ENCODE measurements at places on chromosomes 6 and 20.

GRCh38 chr20:2038161-2038560 is 44.3 kb upstream of the PDYN start:
- DNase-seq: no peak

- DNase-seq: no peak
These were observed 71.9 kb downstream of the FAM120B start for GRCh38 chr6:170378502-170378901.

DNA sequence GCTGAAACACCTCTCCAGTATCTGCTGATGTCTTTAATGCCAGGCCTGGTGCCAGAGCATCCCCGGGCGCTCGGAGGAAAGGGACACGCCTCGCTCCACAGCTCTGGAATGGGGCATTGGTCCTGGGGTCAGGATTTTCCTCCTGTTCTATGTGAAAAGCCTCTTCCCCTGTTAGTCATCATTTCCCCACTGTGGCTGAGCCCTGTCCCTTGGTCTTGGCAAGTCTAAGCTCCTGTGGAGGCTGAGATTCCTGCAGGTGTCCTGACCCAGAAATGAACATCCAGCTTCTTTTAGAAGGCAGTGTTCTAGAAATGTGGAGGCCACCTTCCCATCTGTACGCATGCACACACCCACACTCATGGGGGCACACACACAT is 19.4 kb downstream of the SYNDIG1 start:
- DNase-seq: no peak

DNA sequence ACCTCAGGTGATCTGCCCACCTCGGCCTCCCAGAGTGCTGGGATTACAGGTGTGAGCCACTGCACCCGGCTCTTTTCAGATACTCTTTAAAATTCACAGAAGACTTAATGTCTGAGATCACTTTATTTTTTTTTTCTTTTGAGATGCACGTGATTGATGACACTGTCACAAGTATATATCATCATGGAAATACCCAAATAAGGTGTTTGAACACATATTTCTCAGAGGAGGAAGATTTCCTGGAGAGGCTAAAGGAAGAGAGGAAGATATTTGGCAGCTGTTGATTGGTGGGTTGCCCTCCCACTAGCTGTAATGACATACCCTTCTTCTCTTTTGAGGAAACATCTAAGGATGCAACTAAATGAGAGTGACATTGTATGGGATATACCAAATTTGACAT is 225.9 kb upstream of the CITED2 start:
- no peak for DNase-seq

DNA sequence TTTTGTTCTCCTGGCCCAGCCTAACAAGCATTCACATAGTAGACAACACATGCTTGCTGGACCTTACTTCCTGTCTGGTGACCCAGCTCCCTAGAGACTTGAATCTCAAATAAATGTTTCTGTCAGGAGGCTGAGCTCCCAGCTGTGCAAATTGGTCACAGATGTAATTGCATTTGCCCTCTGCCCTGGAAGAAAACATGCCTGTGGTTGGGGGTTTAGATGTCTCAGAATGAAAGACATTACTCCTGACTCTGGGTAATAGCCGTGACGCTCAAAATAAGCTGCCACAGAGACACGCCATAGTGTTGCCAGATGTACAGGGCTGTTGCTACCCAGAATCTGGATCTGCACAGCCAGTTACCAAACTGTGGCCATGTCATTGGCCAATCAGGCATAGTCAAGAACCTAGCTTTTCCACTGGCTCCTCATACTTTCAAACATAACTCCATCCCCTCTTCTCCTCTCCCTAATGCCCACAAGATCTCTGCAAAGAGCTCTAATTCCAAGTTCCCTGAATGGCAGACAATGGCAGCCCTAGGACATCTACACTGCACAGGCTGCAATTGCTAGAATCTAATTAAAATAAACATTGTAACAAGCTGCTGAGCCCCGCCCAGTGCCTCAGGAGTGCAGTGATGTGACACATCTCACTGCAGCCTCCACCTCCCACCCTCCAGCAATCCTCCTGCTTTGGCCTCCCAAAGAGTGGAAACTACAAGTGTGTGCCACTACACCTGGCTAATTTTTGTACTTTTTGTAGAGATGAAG is 32.8 kb upstream of the GMPR start:
- DNase-seq: no peak

- peak; percentile 30 for DNase-seq
These were observed 562.7 kb downstream of the RFPL4B start for GRCh38 chr6:112909781-112910180.

GRCh38 chr6:112153926-112154607 is 66.7 kb downstream of the FAM229B start:
- peak; percentile 44 for DNase-seq

GRCh38 chr6:150857062-150857944 is 8.2 kb upstream of the MTHFD1L start:
- DNase-seq: peak; percentile 82

DNA sequence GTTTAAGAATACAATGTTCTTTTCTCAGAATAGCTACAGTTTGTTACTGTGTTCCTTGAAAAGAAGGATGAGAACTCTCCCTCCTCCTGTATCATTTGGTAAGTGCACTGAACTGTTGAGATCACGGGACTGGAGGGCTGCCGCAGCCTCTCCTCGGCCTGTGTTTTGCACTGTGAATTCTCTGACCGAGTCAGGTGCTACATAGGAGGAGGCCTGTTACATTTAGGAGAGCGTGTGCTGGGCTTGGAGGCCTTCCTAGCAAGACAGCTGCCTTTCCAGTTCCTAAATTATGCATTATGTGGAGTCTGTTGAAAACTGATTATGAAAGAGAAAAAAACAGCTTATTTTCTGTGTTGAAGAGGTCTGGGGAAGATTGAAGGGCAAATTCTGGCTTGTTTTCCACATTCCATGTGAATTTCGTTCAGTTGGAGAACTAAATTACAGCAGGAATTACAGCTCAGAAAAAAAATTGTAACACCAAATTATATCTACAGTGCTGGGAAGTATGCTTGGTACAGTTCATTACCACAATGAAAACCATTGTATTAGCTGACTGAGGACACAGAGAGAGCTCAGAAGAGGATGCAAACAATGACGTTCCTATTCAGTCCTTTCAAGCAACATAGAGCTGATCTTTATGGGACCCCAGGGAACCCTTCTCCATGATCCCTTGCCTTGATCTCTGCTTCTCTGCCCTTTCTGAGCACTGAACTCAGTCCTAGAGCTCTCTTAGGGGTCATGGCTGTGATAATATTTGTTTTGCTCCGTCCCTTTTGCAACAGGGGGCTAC is 2.8 kb downstream of the TMC2 start:
- DNase-seq: no peak

DNA sequence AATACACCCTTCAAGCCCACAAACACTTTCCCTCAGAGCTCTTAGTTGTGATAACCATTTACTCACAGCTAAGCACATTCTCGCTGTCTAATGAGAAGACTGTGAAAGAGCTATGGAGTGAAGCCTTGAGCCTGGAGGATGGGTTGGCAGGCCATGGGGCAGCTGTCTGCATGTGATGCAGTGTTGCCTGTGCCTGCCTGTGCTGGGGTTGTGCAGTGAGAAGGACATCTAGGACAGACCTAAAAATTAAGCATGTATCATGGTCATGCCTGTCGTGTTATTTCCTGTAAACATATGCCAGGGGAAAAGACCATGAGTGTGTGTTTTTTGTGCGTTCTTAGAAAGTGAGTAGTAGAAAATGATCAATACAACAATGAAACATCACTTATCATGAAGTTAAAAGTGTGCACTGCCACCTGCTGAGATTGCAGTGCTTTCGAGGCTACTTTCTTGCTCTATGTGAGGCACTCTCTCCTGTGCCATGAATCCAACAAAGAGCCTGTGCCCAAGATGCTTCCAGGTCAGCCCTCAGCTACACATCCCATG is 8.1 kb upstream of the ZC3H12D start:
- DNase-seq: no peak

- no peak for DNase-seq
These were observed 106.0 kb downstream of the SAMD5 start for GRCh38 chr6:147614501-147614900.

- no peak for DNase-seq
These were observed 262.2 kb upstream of the FLRT3 start for GRCh38 chr20:14599613-14600012.

- no peak for DNase-seq
These were observed 172.0 kb downstream of the COL9A1 start for GRCh38 chr6:70130865-70131264.

GRCh38 chr20:44549123-44549522 is 27.3 kb upstream of the SERINC3 start:
- DNase-seq: no peak

GRCh38 chr6:135181333-135182070 is 394 bp downstream of the MYB start:
- DNase-seq: no peak

DNA sequence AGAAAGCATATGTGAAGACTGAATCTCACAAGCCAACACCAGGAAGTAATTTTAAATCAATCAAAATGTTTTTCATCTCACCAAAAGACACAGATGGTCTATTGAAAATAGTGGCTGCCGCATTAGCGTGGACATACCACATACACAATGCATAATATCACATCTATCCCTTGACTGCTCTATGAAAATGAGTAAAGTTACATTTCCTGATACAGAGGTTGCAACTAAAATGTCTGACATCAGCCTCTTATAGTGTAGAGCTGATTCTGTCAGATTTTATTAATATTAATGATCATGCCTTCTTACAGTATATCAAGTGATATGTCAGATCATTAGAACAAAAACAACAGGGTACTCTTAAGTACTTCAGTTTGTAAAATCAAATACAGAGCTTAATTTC is 339.8 kb upstream of the EPHA7 start:
- no peak for DNase-seq

DNA sequence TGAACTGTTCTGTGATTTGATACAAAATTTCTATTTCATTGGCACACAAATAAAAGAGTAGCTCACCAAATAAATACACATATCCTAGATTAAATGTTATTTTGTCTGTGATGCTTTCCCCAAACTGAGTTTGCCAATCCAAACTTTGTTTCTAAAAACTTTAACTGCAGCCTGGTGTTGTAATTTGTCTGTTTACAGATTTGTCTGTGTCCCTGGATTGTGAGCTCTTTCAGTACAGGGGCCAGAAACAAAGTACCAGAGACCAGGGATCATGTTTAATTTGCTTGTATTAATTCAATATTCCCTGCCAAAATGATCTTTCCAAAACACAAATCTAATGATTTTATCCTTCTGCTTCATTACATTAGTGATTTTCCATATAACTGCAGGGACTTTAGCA is 1044.6 kb upstream of the GJE1 start:
- DNase-seq: no peak

DNA sequence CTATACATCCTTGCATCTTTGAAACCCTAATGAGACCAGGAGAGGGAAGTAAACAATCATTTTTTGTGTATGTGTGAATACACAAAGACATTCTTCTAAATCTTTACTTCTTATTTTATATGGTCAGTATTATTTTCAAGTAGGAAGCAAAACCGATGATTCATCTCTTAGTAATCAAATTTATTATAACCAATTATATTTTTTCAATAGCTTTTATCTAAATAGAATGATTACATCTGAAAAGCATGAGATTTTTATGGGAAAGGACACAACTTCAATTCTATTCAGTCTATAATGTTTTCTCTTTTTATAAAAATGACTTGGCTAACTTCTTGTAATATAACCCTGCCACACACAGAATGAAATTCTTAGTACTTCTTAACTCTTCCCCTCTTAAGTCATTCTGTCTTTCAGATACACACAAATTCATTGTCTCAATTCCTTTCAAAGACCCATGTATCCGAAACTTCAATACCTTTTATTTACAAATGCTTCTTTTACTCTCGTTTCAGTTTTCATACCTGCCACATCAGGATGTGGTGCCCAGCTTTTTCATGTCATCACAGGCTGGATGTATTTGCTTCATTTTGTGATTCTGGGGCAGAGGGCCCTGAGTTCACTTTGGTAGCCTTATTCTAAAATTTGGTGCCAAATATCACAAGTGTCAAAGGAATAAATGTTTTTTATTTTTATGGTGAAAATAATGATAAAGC is 227.0 kb downstream of the PHF3 start:
- no peak for DNase-seq

DNA sequence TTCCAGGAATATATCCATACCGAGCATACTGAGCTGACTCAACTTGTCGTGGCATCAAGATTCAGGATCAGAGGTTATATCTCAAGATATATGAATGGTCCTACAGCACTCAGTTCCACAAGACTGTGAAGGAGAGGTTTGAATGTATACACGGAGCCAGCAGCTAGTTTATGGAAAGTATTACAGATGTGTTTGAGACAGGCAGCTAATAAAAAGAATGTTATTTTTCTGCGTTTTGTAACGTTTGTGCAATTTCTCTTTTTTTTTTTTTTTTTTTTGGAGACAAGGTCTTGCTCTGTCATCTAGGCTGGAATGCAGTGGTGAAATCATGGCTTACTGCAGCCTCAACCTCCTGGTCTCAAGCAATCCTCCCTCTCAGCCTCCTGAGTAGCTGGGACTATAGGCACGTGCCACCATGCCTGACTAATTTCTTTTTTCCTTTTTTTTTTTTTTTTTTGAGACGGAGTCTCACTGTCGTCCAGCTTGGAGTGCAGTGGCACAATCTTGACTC is 3.4 kb upstream of the FAM110A start:
- no peak for DNase-seq

GRCh38 chr6:39357998-39358686 is 35.6 kb upstream of the KCNK16 start:
- DNase-seq: no peak

DNA sequence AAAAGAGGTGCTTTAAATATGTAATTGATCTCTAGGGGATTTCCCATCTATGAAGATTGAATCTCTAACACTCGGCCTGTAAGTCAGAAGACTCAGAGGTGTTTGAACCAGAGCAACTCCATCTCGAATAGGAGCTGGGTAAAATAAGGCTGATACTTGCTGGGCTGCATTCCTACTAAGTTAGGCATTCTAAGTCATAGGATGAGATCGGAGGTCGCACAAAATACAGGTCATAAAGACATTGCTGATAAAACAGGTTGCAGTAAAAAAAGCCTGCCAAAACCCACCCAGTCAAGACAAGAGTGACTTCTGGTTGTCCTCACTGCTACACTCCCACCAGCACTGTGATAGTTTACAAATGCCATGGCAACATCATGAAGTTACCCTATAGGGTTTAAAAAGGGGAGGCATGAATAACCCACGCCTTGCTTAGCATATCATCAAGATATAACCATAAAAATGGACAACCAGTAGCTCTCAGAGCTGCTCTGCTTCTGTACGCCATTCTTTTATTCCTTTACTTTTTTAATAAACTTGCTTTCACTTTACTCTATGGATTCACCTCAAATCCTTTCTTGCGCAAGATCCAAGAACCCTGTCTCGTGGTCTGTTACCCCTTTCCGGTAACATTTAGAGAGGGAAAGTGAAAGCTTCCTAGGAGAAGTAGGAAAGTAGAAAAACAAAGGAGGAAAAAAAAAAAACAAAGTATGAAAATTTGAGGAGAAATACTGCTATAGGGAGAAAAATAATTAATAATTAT is 129.7 kb upstream of the PHACTR1 start:
- no peak for DNase-seq

GRCh38 chr6:33112148-33112547 is 36.4 kb downstream of the HLA-DPB1 start:
- peak; percentile 84 for DNase-seq

DNA sequence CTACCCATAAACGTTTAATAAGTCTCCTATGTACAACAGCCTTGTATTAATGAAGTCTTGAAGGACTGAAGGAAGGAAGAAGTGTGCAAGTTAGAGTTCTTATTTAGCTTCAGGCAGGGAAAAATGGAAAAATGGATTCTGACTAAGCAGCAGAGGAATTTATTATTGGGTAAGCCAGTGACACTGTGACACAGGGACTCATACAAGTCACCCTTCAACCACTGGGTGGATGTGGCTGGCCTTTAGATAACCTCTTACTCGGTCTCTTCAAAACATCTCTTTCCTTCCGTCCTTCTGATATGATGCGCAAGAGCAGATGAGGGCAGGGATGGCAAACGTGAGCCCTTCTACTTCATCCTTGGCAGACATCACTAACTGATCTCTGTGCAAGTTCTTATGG is 145.6 kb downstream of the DHX35 start:
- DNase-seq: no peak
